ENCODE measurements at places on chromosomes 13 and 19. TPM values are rescaled to one million over a fixed set of nuclear protein-coding genes. Genes with fewer than 3 reads are reported as not detected.
A peak's percentile ranks its signal among the peaks of the same experiment; 100 is the strongest.

LILRA5 gene
- 1.6 TPM for total RNA-seq

DNA sequence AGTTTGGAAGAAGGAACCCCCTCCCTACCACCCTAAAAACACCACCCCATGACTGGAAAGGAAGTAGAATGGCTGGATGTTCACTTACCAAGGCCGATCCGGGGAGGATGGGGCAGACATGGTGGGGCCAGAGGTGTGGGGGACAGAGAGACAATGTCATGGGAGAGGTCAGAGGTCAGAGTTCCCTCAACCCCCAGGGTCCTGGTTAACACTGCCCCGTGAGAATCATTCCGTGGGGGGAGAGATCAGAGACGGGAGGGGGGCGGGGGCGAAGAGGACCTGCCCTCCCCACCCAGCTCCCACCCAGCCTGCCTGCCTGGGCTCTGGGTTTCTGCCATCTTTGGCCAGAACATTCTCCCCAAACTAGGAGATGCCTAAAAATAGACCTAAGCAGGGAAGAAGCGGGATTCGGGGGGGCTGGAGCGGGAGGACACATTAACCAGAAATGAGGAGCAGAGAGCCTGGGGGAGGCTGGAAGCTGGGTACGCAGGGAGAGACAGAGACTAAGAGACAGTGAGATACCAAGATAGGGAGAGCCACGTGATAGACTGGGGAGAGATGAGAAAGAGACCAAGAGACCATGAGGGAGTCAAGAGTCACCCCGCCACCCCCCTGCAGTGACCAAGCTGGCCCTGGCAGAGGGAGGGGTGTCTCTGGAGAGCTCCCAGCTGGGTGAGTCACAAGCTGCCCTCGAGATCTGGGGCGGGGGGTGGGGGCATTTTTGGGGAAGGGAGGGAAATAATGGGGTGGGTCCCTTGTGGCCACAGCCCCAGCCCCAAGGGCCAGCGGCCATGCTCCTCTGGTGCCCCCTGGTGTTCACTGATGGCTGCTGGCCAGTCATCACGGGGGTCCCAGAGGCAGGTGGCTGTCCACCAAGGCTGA is 6.1 kb upstream of the KANK2 start:
- H3K4me1 ChIP-seq = no peaks in the 10 kb centered on the region
- H3K27me3 ChIP-seq = no peaks in the 10 kb centered on the region
- H3K4me3 ChIP-seq = no peak overlapping the region
- no peaks in the 10 kb centered on the region for H3K36me3 ChIP-seq
- H3K27ac ChIP-seq = peak overlapping the region; percentile 91

NCAN gene
- total RNA-seq = not detected

PRR36 gene
- total RNA-seq = not detected

SIAH3 gene
- not detected for total RNA-seq

SOX1 gene
- not detected for total RNA-seq

LHB gene
- total RNA-seq = not detected

- no peak overlapping the region for H3K27ac ChIP-seq
- no peaks in the 10 kb centered on the region for H3K36me3 ChIP-seq
- no peak overlapping the region for H3K4me3 ChIP-seq
These were observed 29.7 kb downstream of the SIAH3 start for GRCh38 chr13:45821811-45822210.
